Right lung (tissue), 10 donors: ENCODE measurements at places on chromosomes 4 and X. TPM values are rescaled to one million over a fixed set of nuclear protein-coding genes. Genes with fewer than 3 reads are reported as not detected.

DNA sequence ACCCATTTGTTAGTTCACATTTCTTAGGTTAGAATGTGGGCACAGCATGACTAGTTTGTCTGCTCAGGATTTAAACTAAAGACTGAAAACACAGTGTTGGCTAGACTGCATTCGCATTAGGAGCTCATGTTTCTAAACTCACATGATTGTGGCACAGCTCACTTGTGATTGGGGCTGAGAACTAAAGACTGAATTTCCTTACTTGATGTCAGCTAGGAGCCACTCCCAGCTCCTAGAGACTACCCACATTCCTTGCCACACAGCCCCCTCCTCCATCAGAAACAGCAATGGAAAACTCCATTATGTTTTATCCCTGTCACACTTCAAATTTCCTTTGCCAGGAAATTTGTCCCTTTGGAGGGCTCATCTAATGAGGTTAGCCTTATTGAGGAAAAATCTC is 170.2 kb upstream of the NUDT6 start:
- no peak for DNase-seq

DNA sequence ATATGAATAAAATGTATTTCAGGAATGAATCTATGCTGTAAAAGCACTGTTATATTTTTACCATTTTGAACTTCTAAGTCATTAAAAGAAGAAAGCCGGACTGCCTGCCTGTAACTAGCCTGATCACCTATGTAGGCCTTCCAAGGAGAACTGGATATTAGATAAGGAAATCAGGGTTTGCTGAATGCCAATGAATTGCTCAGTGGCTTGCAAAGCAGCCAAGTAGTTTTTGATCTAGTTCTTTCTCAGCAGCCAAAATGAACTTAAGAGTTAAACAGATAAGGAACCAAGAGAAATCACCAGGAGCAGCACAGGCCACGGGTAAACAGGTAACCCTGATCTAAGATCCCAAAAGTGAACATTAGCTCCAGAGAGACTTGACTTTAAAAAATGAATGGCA is 3.3 kb downstream of the ANXA5 start:
- DNase-seq = no peak

The HPGD gene
- 105 TPM for polyA plus RNA-seq

The MAGEB2 gene
- polyA plus RNA-seq = not detected

The H2BW1 gene
- polyA plus RNA-seq = not detected

DNA sequence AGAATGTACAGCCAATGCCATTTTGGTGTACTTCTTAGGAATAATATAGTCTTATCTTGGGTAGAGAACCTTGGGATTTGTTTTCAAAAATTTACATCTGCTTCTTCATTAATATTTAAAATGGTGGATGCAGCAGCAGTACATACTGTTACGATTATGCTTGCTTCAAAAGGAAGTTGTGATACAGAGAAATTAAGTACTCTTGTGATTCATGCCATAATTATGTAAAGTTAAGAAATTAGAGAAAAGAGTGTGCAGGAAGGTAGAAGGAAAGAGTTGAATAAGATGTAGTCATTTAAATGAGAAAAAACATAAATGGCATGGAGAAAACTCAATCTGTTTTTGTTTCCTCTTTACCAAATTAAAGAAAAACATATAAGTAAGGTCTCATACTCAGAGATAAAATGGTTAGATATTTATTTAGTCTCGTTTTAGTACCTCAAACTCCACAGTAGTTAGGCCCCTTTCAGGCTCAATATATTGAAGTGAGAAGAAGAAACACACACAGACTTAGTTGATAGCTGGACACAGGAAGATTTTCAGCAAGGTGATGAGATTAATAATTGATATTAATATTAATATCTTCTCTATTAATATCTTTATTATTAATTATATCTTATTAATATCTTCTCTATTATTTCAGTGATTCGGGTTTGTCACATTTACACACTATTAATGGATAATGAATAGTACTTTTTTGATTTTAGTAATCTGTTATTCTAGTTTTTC is 70.1 kb upstream of the HPGD start:
- DNase-seq = no peak

DNA sequence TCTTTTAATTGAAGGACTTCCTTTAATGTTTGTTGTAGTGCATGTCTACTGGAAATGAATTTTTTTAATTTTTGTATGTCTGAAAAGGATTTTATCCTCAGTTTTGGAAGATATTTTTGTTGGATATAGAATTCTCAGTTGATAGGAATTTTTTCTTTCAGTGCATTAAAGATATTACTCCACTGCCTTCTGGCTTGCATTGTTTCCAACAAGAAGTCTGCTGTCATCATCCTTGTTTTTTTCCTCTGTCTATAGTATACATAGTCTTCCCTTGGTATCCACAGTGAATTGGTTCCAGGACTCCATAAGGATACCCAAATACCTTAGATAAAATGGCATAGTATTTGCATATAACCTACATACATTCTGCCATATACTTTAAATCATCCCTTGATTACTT is 33.5 kb downstream of the SCD5 start:
- DNase-seq = no peak

GRCh38 chrX:111447298-111447697 is 35.3 kb upstream of the DCX start:
- no peak for DNase-seq
